ENCODE measurements at places on chromosomes 1 and 21. TPM values are rescaled to one million over a fixed set of nuclear protein-coding genes. Genes with fewer than 3 reads are reported as not detected.

- peak; percentile 12 for DNase-seq
Measured at GRCh38 chr1:9293533-9294404, 1.1 kb downstream of the SPSB1 start.

- DNase-seq, result no peak
Measured at GRCh38 chr1:214002060-214002459, 14.3 kb downstream of the PROX1 start.

GRCh38 chr1:39544327-39544726, 32.3 kb downstream of the PABPC4 start:
- no peak for DNase-seq

DNA sequence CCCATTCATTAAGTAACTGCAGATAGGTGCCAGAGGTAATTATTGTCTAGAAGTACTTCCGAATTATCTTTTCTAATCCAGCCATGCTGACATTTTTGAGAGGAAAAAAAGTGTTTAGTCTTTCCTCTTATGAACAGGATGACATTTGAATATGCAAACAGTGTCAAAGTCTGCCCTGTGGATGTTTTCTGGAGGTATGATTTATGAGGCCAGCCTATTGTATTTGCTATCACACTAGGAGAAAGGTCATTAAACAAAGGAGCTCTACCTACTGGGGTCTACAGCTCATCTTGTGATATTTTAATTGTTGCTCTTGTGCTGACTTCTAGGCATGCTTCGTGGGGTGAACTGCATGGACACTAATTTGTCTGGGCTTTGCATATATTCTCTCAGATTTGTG, 559.7 kb upstream of the CAMK1G start:
- no peak for DNase-seq

The GNAT2 gene
- 0.69 TPM for total RNA-seq

The DCST2 gene
- 0.18 TPM for total RNA-seq

- DNase-seq, result peak; percentile 82
Measured at GRCh38 chr1:240149484-240150094, 57.9 kb downstream of the FMN2 start.

DNA sequence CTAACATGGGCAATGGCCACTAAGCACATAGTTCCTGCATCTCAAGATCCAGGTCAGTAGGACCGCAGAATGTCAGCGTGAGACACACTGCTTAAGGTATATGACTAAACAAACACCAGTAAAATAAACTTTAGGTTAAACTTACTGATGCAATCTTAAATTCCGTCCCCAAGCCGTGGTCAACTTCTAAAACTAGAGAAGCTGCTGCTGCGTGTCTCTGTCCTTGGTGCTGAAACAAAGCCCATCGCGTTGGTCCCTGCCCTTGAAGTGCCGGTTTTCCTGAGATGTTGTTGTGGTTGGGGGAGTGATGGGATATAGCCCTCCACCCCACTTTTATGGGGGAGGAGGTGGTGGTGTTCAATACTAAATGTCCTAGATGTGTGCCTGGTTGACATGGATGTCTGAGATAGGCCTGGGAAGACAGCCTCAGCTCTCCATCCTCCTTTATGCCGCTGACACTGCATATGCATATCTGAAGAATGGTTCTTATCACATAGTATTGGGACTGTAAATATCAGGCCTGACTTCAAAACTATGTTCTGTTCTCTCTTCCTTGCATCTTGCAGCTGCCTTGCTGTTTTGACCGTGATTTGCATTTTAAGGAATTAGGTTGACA, 72.0 kb upstream of the KCNA3 start:
- DNase-seq, result peak; percentile 71

GRCh38 chr1:8874230-8875201, 4.0 kb downstream of the ENO1 start:
- DNase-seq, result no peak

GRCh38 chr1:226233806-226234205, 10.3 kb downstream of the MIXL1 start:
- no peak for DNase-seq

DNA sequence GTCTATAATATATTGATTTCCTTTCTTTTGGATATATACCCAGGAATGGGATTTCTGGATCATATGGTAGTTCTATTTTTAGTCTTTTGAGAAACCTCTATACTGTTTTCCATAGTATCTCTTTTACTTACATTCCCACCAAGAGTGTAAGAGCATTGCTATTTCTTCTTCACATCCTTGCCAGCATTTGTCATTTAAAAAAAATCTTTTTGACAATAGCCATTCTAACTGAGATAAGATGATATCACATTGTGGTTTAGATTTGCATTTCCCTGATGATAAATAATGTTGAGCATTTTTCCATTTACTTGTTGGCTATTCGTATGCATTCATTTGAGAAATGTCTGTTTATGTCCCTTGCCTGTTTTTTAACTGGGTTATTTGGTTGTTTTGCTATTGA, 467.4 kb downstream of the COL11A1 start:
- DNase-seq, result no peak

DNA sequence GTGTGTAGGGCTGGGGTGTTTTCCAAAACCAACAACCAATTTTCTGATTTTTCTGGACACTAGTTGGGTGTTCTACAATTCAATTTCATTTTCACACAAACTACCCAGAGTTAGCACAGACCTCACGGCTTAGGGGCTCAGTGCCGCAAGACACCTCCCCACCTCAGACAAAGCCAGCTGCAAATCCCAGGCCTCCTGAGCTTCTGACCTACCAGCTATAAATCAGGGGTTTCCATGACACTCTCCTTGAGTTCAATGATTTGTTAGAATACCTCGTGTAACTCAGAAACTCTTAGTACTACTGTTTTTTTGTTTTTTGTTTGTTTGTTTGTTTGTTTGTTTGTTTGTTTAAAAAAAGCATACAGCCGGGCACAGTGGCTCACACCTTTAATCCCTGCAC, 28.7 kb upstream of the FAM89A start:
- no peak for DNase-seq

- no peak for DNase-seq
Measured at GRCh38 chr1:1629430-1630190, 2.4 kb upstream of the MMP23B start.

- no peak for DNase-seq
Measured at GRCh38 chr1:204513117-204513716, 3.0 kb upstream of the MDM4 start.

The CLCA1 gene
- not detected for total RNA-seq
